ENCODE measurements at places on chromosomes 16 and 17. TPM values are rescaled to one million over a fixed set of nuclear protein-coding genes. Genes with fewer than 3 reads are reported as not detected.

GRCh38 chr16:71700831-71701230 is 23.7 kb downstream of the PHLPP2 start:
- H3K27me3 ChIP-seq = no peaks in the 10 kb centered on the region
- no peak overlapping the region for H3K27ac ChIP-seq
- H3K4me1 ChIP-seq = no peaks in the 10 kb centered on the region
- peaks cover 24% of the 10 kb centered on the region for H3K36me3 ChIP-seq

DNA sequence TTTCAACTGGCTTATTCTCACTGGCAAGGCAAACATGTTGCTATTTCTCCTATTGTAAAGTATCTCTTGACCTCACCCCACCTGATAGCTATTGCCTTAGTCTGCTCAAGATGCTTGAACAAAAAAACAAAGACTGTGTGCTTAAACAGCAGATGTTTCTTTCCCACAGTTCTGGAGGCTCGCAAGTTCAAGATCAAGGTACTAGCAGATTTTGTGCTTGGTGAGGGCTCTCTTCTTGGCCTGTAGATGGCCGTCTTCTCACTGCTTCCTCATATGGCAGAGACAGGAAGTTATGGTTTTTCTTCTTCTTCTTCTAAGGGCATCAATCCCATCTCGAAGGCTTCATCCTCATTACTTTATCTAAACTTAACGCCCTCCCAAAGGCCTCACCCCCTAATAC is 109.7 kb upstream of the CLEC3A start:
- no peaks in the 10 kb centered on the region for H3K36me3 ChIP-seq
- no peak for DNase-seq
- H3K27ac ChIP-seq = no peak overlapping the region
- H3K4me1 ChIP-seq = no peaks in the 10 kb centered on the region
- H3K4me3 ChIP-seq = no peak overlapping the region
- H3K27me3 ChIP-seq = no peaks in the 10 kb centered on the region

DNA sequence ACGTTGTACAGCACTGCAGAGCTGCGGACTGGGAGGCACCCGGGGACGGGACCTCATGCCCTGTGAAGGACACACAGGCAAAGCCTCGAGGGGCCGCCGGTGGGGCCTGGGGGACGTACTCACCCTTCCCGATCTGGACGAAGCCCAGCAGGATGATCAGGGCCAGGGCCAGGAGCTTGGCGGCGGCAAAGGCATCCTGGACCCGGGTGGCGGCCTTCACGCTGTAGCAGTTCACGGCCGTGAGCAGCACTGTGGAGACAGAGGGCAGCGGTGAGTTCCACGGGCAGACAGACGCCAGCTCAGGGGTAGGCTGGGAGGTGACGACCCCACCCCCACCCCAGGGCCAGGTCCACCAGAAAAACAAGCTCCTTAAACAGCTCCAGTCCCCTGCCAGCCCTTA is 17.7 kb downstream of the SLC7A5 start:
- no peak overlapping the region for H3K4me3 ChIP-seq
- peaks cover 86% of the 10 kb centered on the region for H3K4me1 ChIP-seq
- peaks cover 12% of the 10 kb centered on the region for H3K36me3 ChIP-seq

DNA sequence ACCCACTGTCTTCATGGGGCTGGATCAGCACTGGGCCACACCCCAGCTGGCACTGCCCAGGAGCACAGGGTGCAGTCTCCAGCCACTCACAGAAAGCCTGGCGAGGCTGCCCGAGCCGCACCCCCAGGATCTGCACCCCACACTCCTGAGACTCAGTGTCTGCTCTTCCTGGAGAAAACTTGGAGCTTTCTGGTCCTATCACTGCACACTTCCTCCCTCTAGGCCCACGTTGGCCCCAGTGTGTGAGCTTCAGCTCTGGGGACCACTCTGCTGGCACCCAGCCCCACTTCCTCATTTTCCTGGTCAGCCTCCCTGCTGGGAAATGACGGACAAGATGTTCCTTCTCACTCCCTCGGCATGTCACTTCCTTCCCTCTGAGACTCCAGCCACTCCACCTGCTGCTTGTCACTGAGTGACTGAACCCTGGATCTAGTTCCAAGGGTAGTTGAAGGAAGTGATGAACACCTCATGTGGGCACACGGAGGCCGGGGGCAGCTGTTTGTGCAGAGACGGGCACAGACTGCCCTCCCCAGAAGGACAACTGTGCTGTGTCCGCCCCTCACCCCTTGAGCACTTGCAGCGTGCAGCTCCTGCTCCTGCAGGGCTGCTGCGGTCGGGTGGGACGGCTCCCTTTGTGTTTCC is 29.0 kb downstream of the ZC3H18 start:
- H3K4me3 ChIP-seq = no peak overlapping the region
- DNase-seq = no peak
- no peaks in the 10 kb centered on the region for H3K4me1 ChIP-seq
- H3K36me3 ChIP-seq = peaks cover 52% of the 10 kb centered on the region
- H3K27ac ChIP-seq = no peak overlapping the region
- no peaks in the 10 kb centered on the region for H3K27me3 ChIP-seq

GRCh38 chr16:81565321-81566028 is 120.9 kb downstream of the CMIP start:
- peaks cover 52% of the 10 kb centered on the region for H3K4me1 ChIP-seq
- no peaks in the 10 kb centered on the region for H3K27me3 ChIP-seq
- H3K4me3 ChIP-seq = no peak overlapping the region
- DNase-seq = no peak
- H3K36me3 ChIP-seq = no peaks in the 10 kb centered on the region

- H3K27ac ChIP-seq = no peak overlapping the region
- peaks cover 9% of the 10 kb centered on the region for H3K27me3 ChIP-seq
- H3K4me1 ChIP-seq = no peaks in the 10 kb centered on the region
- no peaks in the 10 kb centered on the region for H3K36me3 ChIP-seq
These were observed 45.1 kb downstream of the NOG start for GRCh38 chr17:56638591-56639051.

GRCh38 chr17:64694207-64694606 is 32.1 kb upstream of the SMURF2 start:
- DNase-seq = no peak
- H3K4me3 ChIP-seq = no peak overlapping the region
- H3K27ac ChIP-seq = no peak overlapping the region
- H3K36me3 ChIP-seq = no peaks in the 10 kb centered on the region

- no peak for DNase-seq
- no peak overlapping the region for H3K27ac ChIP-seq
- H3K36me3 ChIP-seq = no peaks in the 10 kb centered on the region
These were observed 29.3 kb upstream of the ELAC2 start for GRCh38 chr17:13047011-13047606.

- no peak overlapping the region for H3K27ac ChIP-seq
- DNase-seq = no peak
- no peaks in the 10 kb centered on the region for H3K27me3 ChIP-seq
- H3K36me3 ChIP-seq = no peaks in the 10 kb centered on the region
- H3K4me1 ChIP-seq = no peaks in the 10 kb centered on the region
These were observed 31.7 kb upstream of the KSR1 start for GRCh38 chr17:27424516-27424915.

DNA sequence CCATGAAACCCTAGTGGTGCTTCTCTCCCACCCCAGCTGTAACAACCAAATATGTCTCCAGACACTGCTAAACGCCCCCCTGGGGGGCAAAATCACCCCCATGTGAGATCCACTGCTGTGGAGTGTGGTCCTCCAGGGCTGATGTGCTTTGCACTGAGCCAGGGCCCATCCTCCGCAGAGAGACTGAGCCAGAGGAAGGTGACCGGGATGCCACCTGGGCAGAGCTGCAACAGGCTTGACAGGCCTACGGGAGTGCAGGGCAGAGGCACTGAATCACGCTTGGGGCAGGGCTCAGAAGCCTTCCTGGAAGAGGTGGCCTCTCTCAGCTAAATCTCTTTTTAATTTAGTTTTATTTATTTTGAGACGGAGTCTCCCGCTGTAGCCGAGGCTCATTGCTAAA is 4.4 kb downstream of the GJD3 start:
- no peak overlapping the region for H3K4me3 ChIP-seq
- peaks cover 40% of the 10 kb centered on the region for H3K27me3 ChIP-seq
- no peak for DNase-seq

DNA sequence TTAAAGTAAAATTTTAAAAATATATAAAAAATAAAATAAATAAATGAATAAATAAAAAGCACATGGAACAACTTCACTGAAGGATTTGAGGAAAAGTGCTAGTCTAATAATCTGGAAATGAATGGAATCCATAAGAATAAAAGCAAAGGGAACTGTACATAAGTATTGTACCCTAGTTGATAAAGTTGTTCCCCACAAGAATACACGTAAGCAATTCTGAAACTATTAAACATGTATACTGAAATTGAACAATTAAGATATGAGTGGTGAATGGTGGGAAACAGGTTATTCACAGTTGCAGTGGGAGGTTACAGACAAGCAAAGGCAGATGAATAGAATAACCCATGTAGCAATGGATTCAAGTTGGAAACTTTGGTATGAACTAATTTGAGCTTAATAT is 853.2 kb upstream of the SOX9 start:
- DNase-seq = no peak
- no peaks in the 10 kb centered on the region for H3K36me3 ChIP-seq
- H3K27me3 ChIP-seq = no peaks in the 10 kb centered on the region
- no peak overlapping the region for H3K27ac ChIP-seq
- no peak overlapping the region for H3K4me3 ChIP-seq

DNA sequence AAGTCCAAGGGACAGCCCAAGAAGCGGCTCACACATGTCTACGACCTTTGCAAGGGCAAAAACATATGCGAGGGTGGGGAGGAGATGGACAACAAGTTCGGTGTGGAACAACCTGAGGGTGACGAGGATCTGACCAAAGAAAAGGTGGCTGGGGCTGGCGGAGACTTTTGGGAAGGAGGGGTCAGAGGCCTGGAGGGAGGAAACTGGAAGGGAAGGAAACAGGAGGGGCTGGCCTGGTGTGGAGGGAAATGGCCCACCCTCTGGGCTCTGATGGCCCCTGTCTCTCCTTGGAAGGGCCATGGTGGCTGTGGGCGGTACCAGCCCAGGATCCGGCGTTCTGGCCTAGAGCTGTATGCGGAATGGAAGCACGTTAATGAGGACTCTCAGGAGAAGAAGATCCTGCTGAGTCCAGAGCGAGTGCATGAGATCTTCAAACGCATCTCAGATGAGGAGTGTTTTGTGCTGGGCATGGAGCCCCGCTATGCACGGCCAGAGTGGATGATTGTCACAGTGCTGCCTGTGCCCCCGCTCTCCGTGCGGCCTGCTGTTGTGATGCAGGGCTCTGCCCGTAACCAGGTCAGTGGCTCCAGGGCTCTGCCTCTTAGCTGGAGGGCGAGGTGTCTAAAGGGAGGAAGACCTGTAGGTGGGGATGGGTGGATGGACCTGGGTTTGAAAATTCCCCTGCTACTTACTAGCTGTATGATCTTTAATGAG is 12.5 kb downstream of the POLR2A start:
- no peaks in the 10 kb centered on the region for H3K27me3 ChIP-seq
- H3K27ac ChIP-seq = no peak overlapping the region
- H3K4me3 ChIP-seq = no peak overlapping the region
- peaks cover 8% of the 10 kb centered on the region for H3K4me1 ChIP-seq
- peaks cover 69% of the 10 kb centered on the region for H3K36me3 ChIP-seq
- DNase-seq = no peak

- H3K4me1 ChIP-seq = no peaks in the 10 kb centered on the region
- H3K4me3 ChIP-seq = no peak overlapping the region
- H3K27me3 ChIP-seq = peaks cover 17% of the 10 kb centered on the region
- no peak overlapping the region for H3K27ac ChIP-seq
- DNase-seq = no peak
These were observed 260.6 kb downstream of the C16orf95 start for GRCh38 chr16:87056551-87056950.

DNA sequence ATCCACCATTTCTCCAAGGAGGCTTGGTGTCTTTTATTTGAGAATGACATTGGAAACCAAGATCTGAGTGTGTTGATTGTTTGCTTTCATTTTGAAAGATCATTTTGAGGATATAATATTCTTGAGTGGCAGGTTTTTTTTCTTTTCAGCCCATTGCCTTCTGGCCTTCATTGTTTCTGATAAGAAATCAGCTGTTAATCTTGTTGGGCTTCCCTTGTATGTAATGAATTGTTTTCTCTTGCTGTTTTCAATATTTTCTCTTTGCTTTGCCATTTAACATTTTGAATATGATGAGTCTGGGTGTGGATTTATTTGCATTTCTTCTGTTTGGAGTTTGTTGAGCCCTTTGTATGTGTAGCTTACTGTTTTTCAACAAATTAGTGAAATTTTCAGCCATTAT is 22.0 kb downstream of the PRSS54 start:
- no peaks in the 10 kb centered on the region for H3K27me3 ChIP-seq
- no peak for DNase-seq
- no peaks in the 10 kb centered on the region for H3K4me1 ChIP-seq
- no peak overlapping the region for H3K27ac ChIP-seq
- H3K4me3 ChIP-seq = no peak overlapping the region
- no peaks in the 10 kb centered on the region for H3K36me3 ChIP-seq

DNA sequence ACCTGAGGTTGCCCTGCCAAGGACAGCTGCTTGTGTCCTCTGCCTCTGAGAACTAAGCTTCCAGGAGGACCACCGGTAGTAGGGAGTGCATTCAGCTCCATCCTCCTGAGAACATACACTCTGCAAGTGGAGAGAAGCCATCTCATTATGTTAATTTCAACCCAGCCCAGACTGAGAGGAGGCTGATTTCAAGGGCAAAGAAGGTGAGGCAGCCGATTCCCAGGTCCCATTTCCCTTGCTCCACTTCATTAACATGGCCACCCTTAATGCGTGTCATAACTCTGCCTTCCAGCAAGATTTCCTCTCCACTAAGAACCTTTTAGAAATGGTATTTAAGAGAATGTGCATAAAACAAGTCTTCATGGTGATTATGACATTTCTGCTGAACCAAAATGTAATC is 72.5 kb downstream of the CDH13 start:
- no peaks in the 10 kb centered on the region for H3K27me3 ChIP-seq
- no peak overlapping the region for H3K27ac ChIP-seq
- H3K36me3 ChIP-seq = no peaks in the 10 kb centered on the region
- no peak for DNase-seq

DNA sequence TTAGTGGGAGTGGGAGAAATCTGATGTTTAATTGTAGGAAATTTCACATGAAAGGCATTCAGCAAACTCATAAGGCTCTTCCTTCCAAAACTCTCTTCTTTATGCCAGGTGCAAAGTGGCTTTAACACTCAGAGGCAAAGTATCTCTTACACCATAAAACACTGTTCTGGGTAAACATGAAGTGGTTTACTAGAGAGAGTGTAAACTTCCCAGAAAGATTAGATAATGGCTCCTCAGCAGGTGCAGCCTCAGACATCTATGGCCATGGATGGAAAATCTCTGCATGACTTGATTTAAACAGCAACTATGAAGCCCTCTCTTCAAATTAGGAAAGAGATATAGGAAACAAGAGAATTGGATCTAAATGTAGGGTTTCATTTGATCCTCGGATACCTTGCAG is 583.1 kb upstream of the SALL1 start:
- no peak overlapping the region for H3K27ac ChIP-seq
- H3K4me3 ChIP-seq = no peak overlapping the region
- H3K36me3 ChIP-seq = no peaks in the 10 kb centered on the region
- peaks cover 16% of the 10 kb centered on the region for H3K27me3 ChIP-seq
- H3K4me1 ChIP-seq = no peaks in the 10 kb centered on the region

CSH2 gene
- polyA plus RNA-seq = 0.06 TPM

SMG1 gene
- polyA plus RNA-seq = 41.5 TPM

TLCD3A gene
- polyA plus RNA-seq = 26.5 TPM

KRT23 gene
- polyA plus RNA-seq = 0.18 TPM

PRR14 gene
- polyA plus RNA-seq = 35.0 TPM

TMIGD1 gene
- polyA plus RNA-seq = 43.9 TPM

PLA2G10 gene
- polyA plus RNA-seq = 1.2 TPM

CLDN9 gene
- polyA plus RNA-seq = 5.2 TPM
